ENCODE measurements at places on chromosomes 1 and 21. TPM values are rescaled to one million over a fixed set of nuclear protein-coding genes. Genes with fewer than 3 reads are reported as not detected.

The IVL gene
- total RNA-seq: not detected

The SPRR1B gene
- not detected for total RNA-seq

The KRTAP12-2 gene
- not detected for total RNA-seq

The TMIGD3 gene
- total RNA-seq: 0.49 TPM

The LAMC1 gene
- 216 TPM for total RNA-seq

GRCh38 chr1:207032528-207033017 is at the start of gene C1orf116:
Gene C1orf116, minus strand, starts transcription at chr1:207032756. Its CDS starts 5,158 bp downstream, at chr1:207027598.
- DNase-seq: no peak
- no peaks in the 10 kb centered on the region for H3K36me3 ChIP-seq
- H3K4me1 ChIP-seq: no peaks in the 10 kb centered on the region
- peaks cover 11% of the 10 kb centered on the region for H3K27me3 ChIP-seq
- H3K4me3 ChIP-seq: no peak within 1 kb of the TSS
- no peak within 1 kb of the TSS for H3K27ac ChIP-seq

DNA sequence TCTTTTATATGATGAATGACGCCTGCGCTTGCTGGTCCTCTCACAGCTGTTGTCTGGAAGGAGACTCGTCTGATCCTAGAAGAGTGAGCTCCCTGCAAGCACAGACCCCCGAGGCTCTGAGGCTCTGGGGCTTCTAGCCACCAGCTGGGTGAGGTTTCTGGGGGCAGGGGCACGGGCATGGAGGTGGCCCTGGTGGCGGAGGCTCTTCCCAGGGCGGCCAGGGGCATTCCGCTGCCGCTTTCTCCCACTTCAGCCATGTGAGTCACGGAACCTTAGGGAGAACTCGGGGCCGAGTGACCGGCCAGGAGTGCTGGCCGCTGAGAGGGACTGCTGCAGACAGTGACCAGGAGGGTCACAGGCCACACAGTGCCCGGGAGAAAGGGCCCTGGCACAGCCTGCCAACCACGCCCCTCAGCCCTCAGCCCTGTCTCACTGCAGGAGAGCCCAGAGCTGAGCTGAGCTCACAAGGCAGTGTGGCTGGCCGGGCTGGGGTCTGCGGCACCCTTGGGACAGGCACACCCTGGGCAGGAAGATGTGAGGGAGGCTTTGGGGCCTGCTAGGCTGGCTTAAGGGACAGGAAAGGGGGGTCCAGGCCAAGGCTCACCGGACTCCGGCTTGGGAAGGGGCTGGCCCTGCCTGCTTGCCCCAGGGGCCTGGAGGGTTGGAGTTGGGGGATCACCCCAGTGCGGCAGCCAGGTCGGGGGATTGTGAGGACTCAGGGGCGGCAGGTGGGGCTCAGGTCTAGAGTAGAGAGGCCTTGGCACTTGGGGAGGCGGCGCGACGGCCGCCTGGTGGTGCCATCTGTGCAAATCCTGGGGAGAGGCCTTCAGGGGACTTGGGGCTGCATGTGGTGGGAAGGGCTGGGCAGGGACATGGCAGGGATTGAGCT is 35.7 kb downstream of the MORN1 start:
- no peak for DNase-seq
- H3K4me3 ChIP-seq: no peak overlapping the region
- no peaks in the 10 kb centered on the region for H3K4me1 ChIP-seq
- H3K36me3 ChIP-seq: no peaks in the 10 kb centered on the region
- H3K27ac ChIP-seq: no peak overlapping the region

GRCh38 chr1:155166471-155167165 is 6.5 kb downstream of the KRTCAP2 start:
- H3K4me3 ChIP-seq: no peak overlapping the region
- H3K36me3 ChIP-seq: peaks cover 9% of the 10 kb centered on the region
- H3K27ac ChIP-seq: peak overlapping the region; percentile 87
- peak; percentile 86 for DNase-seq
- peaks cover 16% of the 10 kb centered on the region for H3K4me1 ChIP-seq
- no peaks in the 10 kb centered on the region for H3K27me3 ChIP-seq

- DNase-seq: no peak
- H3K4me3 ChIP-seq: peak overlapping the region; percentile 30
- H3K4me1 ChIP-seq: peaks cover 6% of the 10 kb centered on the region
These were observed 40.8 kb downstream of the KIAA1614 start for GRCh38 chr1:180953291-180954004.

- no peak overlapping the region for H3K4me3 ChIP-seq
- no peak for DNase-seq
These were observed 96.3 kb upstream of the RALGPS2 start for GRCh38 chr1:178628637-178629251.

DNA sequence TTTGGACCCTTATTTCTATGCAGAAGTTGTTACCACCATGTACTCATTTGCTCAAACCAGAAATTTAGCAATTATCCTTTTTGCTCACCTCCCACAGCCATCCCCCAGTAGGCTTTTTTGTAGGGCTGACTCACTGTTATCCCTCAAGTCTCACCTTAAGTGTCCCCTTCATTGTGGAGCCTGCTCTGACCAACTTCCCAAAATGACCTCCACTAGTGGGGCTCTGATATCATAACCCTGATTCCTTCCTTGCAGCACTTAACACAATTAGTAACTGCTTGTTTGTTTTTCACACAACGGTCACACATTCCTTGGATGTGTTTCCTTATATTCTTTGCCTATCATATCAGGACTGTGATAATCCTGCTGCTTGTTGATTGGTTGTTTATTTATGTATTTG is 76.7 kb downstream of the PATJ start:
- H3K4me1 ChIP-seq: no peaks in the 10 kb centered on the region
- H3K36me3 ChIP-seq: no peaks in the 10 kb centered on the region

GRCh38 chr1:211577819-211578639 is 932 bp downstream of the SLC30A1 start:
- H3K27ac ChIP-seq: peak overlapping the region; percentile 64
- H3K4me3 ChIP-seq: peak overlapping the region; percentile 98
- peak; percentile 74 for DNase-seq
- no peaks in the 10 kb centered on the region for H3K27me3 ChIP-seq

DNA sequence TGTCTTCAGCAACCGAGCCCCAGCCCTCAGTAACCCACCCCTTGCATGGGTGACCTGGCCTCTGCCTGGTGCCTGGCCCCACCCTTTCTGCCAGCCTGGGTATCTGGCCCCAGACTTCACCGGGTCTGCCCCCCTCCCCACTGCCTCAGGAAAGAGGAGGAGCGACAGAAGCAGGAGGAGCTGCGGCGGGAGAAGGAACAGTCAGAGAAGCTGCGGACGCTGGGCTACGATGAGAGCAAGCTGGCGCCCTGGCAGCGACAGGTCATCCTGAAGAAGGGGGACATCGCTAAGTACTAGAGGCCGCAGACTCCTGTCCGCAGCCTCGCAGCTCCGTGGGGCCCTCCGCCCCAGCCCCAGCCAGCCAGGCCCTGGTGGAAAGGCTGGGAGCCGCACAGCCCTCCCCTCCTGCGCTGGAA is 6.1 kb downstream of the TNFRSF25 start:
- peaks cover 14% of the 10 kb centered on the region for H3K36me3 ChIP-seq
- H3K27ac ChIP-seq: no peak overlapping the region
- no peaks in the 10 kb centered on the region for H3K4me1 ChIP-seq
- H3K4me3 ChIP-seq: no peak overlapping the region
- peaks cover 14% of the 10 kb centered on the region for H3K27me3 ChIP-seq

DNA sequence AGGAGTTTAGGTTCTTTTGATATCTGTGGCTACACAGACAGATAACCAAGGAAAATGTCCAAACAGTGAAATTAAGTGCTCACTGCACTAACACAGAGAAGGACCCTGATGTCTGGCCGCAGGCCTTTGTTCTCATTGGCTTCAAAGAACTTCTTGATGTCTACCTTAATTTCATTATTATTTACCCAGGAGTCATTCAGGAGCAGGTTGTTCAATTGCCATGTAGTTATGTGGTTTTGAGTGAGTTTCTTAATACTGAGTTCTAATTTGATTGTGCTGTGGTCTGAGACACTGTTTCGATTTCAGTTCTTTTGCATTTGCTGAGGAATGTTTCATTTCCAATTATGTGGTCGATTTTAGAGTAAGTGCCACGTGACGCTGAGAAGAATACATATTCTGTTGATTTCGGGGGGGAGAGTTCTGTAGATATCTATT is 15.2 kb upstream of the LGALS8 start:
- H3K27ac ChIP-seq: no peak overlapping the region
- peaks cover under 1% of the 10 kb centered on the region for H3K4me1 ChIP-seq
- no peaks in the 10 kb centered on the region for H3K36me3 ChIP-seq
- peaks cover 2% of the 10 kb centered on the region for H3K27me3 ChIP-seq
- H3K4me3 ChIP-seq: no peak overlapping the region
- DNase-seq: no peak

Data from endothelial cell of umbilical vein (primary cell).